ENCODE measurements at places on chromosomes 3 and 15.

GRCh38 chr3:157109267-157110141, 50.4 kb downstream of the CCNL1 start:
- DNase-seq = no peak

GRCh38 chr3:147572970-147573340, 163.8 kb downstream of the ZIC1 start:
- DNase-seq = peak; percentile 77

DNA sequence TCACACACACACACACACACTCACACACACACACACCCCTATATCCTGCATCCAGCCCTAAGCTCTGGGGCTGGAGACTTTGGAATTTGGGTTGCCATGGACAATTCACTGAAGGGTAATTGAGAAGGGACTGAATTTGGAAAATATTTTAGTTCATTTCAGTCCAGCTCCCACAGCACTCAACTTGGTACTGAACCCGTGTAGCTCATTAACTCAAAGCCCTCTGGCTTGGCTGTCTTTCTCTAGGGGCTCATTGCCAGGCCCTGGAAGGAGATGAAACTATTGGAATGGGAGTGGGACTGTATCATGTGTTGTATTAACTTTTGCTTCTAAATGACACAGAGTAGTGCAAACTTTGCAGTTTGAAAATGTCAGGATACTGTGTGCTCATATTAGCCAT, 157.3 kb downstream of the EPHB1 start:
- DNase-seq = no peak

GRCh38 chr3:129973853-129974563, 512 bp upstream of the TRH start:
- DNase-seq = no peak

- no peak for DNase-seq
Observed at GRCh38 chr3:196962108-196962929, 6.3 kb downstream of the PIGZ start.

DNA sequence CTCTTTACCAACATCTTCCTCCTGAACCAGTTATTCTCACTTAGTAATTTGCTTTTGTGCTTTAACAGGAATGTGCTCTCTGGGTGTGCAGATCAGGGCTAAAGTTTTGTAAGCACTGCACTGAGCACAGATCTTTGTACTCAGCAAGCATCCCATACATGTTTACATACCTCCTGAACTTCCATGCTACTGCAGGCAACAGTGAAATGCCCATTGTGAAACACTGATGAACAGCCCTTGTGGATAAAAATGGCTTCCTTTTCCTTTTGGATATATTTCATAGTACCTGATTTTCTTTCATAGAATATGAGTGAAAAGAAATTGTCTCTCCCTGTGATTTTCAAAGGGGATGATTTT, 855.9 kb downstream of the MCTP2 start:
- no peak for DNase-seq

DNA sequence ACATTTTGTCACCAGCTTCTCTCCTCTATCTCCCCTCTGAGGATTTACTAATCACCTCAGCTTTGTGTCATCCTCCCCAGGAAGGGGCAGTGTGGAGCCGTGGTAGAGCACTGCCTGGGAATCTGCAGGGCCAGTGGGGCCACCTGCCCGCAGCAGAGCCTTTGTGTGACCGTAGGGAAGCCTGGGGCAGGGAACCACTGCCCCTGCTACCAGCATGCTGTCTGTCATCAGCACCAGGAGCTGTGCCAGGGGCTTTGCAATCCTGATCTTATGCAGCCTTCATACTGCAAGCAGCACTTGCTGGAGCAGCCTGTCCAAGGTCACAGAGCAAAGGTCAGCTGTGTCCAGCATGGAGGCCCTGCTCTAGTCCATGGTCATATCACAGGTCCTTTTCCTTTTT, 170.2 kb upstream of the IL12A start:
- DNase-seq = no peak

- DNase-seq = no peak
Observed at GRCh38 chr15:45187894-45188830, at the start of gene SHF. SHF (minus strand) TSS chr15:45187966; CDS start chr15:45187951, 15 bp downstream.

DNA sequence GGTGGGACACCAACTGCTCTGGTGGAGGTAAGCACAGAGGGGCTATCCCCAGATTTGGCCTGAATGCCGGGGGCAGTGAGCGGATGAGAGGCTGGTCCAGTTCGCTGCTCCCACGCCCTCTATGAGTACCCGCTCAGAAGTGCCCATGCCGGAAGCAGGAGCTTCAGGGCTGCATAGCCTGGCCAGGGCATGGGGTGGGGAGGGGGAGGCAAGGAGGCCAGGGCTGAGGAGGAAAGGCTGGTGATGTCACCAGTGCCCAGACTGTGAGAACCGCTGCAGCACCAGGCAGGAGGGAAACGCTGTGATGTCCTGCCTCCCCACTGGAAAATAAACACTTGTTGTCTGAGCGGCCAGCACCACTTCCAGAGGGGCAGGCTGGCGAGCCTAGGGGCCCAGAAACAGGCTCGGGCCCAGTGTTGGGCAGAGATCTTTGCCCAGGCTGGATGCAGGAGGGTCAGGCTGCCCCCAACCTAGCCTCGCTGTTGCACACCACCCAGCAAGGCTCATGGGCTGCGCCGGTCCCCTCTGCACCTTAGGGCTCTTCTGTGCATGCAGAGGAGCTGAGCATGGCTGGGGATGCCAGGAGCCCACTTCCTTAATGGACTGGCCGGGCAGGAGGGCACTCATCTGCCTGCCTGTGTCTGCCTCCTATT, 10.9 kb upstream of the DLL4 start:
- DNase-seq = no peak

DNA sequence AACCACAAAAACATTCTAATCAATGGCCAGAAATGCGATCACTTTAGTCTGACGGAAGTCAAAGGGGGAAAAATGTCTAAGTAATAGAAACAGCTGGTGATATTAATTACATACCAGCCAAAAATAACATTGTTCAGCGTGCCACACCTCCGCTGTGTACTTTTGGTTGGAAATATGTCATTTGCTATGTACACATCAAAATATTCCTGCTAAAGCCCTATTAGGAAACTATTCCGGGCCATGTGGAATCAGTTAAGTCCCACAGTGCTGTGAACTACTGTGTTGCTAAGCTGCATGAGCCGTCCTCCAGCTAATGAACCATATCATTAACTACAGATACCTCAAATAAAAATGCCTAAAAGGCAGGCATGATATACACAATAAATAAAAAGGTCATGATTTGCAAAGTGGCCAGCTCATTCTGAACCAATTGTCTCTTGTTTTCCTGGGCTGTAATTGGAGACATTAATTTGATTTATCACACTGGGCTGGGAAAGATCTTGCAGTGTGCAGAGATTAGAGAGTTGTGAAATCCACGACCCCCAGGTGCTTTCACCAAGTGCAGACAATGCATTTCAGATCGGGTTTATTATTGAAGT, 200.5 kb upstream of the LRTM1 start:
- DNase-seq = no peak

- no peak for DNase-seq
Observed at GRCh38 chr3:39088889-39089288, 18.5 kb downstream of the GORASP1 start.

DNA sequence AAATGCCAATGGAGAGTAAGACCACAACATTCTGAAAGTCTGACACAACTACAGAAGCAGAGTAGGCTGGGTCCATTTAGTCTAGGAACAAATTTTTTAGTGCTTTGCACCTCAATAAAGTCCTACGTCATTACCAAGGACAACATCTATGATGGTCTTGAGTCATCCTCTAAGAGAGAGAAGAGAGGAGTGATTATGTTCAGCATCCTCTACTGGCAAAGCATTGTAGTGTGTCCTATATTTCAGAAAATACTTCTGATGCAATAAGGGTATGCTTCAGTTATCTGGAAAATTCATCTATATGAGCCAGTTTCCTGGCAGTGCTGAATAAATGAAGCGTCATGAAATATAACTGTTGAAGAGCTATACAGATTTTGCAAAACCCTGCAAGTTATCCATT, 95.6 kb downstream of the P2RY1 start:
- no peak for DNase-seq

- DNase-seq = no peak
Observed at GRCh38 chr3:144746631-144747030, 775.0 kb downstream of the DIPK2A start.

GRCh38 chr3:40456279-40456939, 730 bp upstream of the RPL14 start:
- DNase-seq = no peak

- peak; percentile 79 for DNase-seq
Observed at GRCh38 chr15:73983211-73983727, 8.8 kb downstream of the STOML1 start.

GRCh38 chr15:51011212-51011611, 83.5 kb downstream of the TNFAIP8L3 start:
- no peak for DNase-seq

- no peak for DNase-seq
Observed at GRCh38 chr3:9820946-9821345, 10.9 kb downstream of the TTLL3 start.

- no peak for DNase-seq
Observed at GRCh38 chr3:142013326-142013980, 135.9 kb downstream of the TFDP2 start.

DNA sequence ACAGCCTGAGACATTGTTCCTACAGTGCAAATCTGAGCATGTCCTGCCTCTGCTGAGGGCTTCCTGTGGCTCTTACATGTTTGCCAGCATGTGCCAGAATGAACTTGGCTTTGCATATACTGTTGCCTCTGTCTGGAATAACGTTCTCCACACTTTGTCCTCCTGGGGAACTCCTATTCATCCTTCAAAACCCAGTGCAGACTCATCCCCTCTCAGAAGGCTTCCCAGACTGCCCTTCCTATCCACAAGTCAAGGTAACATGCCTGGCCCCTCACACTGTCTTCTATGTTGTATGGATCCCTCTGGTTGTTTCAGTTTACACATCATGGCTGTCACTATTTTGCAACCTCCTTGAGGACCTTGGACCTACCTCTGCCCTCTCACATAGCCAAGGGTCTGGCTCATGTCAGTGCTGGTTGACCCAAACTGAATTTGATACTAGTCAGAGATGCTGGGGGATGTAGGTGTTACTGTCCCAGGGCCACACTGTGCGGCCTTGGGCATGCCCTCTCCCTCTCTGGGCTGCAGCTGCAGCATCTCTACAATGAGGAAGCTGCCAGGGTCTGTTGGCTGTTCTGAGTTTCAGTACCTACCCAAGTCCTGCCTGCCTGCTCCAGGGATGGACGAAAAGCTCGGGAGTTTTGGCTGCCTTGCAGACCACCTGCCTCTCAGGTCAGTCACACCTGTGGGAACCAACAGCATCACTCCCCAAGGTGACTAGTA, 29.0 kb upstream of the TSPAN3 start:
- no peak for DNase-seq

- peak; percentile 81 for DNase-seq
Observed at GRCh38 chr3:161217496-161217895, 3.6 kb upstream of the NMD3 start.

GRCh38 chr3:49004352-49005302, 2.6 kb upstream of the WDR6 start:
- no peak for DNase-seq

DNA sequence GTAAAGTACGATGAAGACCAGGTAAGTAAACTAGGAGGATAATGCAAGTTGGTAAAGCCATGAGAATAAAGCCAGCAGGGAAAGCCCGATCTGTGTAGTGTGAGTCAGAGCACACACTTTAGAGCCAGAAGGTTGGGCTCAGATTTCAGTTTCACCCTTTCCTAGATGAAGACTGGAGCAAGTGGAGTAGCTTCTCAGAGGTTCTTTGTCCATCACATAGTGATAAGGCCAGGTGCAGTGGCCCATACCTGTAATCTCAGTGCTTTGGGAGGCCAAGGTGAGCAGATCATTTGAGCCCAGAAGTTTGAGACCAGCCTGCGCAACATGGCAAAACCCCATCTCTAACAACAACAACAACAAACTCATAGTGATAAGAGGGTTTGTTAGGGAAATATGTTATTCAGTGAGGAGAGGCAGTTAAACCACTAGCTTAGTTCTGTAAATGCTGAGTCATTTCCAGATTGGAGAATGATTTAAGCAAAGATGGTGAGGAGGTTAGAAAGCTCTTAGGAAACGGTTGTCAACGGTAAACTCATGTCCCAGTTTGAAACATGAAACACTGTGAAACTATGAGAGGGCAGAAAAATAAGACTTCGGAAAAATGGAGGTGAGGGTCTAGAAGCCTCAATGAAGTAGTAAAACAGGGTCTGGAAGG, 39.0 kb downstream of the IL12A start:
- DNase-seq = peak; percentile 46

DNA sequence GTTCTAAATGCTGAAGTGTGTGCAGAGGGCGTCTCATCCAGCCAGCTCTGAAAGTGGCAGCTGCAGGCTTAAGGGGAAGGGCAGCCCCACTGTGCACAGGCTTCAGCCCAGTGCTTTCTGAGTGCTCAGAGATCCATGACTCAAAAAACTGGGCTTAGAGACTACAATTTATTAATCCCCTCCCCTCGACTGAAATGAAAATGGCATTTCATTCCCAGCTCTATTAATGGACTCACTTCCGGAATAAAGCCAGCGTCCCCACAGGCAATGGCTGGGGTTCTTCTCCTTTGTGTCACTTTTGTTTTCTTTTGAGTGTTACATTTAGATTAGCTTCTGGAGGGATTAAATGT, 55.5 kb upstream of the PLXNA1 start:
- no peak for DNase-seq

DNA sequence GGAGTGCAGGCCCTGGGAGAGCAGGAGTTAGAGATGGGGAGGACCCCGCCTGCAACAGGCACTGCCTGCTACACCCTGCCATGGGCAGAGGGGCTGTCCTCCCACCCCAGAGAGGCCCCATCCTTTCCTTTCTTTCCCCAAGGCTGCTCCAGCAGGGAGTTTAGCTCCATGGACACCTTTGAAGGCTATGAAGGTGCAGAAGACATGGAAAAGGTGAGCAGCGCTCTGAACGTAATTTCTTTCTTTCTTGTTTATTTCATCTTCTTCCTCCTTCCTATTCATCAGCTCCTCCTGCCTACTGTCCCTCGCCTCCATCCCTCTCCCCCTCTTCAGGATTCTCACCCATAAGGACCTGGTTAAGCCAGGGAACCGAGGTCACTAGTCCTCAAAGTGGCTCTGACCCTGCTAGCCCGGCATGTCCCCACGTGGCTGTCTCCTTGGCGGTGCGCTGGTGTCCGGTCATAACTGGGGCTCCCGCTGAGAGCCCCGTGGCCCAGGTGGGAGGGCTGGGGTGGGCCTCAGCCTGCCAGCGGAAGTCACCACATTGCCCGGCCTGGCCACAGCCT, 16.0 kb upstream of the ADIPOQ start:
- no peak for DNase-seq

- no peak for DNase-seq
Observed at GRCh38 chr15:42734076-42734672, 2.8 kb downstream of the CDAN1 start.

- no peak for DNase-seq
Observed at GRCh38 chr3:184059424-184059823, 6.6 kb downstream of the HTR3C start.

DNA sequence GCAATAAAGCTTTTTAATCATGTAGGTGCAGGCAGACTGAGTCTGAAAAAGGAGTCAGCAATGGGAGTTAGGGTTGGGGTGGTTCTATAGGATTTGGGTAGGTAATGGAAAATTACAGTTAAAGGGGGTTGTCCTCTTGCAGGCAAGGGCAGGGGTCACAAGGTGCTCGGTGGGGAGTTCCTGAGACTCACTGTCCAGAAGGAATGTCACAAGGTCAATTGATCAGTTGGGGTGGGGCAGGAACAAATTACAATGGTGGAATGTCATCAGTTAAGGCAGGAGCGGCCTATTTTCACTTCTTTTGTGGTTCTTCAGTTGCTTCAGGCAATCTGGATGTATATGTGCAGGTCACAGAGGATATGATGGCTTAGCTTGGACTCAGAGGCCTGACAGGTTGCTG, 13.9 kb downstream of the CCR5AS start:
- DNase-seq = no peak
